CD4-positive, alpha-beta T cell treated with Interleukin-2 at 100 ng/mL for 4 hours (primary cell): ENCODE measurements at places on chromosomes 7 and 10.

GRCh38 chr7:121259826-121260225 is 69.0 kb upstream of the WNT16 start:
- DNase-seq = no peak

DNA sequence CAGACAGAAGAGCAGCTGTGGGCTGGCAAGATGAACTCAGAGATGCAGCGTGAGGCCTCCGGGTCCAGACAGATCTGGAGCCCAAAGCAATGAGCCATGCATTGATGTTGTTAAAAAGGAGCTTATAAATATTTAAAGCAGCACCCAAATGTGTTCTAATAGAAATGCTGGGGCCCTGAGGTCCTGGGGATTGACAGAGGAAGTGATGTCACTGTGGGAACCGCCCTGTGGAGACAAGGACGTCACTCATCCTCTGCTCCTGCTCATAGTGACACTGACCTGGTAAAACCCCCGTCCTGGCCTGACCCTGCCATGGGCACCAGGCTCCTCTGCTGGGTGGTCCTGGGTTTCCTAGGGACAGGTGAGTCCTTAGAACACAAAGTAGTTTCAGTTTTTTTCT is 197.0 kb upstream of the PRSS58 start:
- peak; percentile 30 for DNase-seq

DNA sequence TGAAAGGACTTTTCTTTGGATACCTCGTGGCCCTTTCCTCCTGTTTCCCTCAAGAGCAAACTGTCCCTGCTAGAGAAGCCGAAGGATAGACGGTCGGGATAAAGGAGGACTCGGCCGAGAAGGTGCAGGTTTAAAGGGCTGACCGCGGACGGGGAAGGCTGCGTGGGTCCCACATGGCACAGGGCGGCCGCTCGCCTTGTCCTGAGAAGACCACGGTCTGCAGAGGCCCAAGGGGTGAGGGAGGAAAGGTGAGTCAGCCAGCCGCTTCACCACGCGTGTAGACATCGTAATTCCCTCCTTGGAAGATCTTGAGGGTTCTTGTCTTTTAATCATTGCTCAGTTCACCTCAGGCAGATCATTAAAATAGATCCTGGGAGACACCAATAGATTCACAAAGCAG is 253.8 kb downstream of the DPP6 start:
- no peak for DNase-seq

- no peak for DNase-seq
Measured at GRCh38 chr7:100891568-100892247, 2.2 kb upstream of the UFSP1 start.

DNA sequence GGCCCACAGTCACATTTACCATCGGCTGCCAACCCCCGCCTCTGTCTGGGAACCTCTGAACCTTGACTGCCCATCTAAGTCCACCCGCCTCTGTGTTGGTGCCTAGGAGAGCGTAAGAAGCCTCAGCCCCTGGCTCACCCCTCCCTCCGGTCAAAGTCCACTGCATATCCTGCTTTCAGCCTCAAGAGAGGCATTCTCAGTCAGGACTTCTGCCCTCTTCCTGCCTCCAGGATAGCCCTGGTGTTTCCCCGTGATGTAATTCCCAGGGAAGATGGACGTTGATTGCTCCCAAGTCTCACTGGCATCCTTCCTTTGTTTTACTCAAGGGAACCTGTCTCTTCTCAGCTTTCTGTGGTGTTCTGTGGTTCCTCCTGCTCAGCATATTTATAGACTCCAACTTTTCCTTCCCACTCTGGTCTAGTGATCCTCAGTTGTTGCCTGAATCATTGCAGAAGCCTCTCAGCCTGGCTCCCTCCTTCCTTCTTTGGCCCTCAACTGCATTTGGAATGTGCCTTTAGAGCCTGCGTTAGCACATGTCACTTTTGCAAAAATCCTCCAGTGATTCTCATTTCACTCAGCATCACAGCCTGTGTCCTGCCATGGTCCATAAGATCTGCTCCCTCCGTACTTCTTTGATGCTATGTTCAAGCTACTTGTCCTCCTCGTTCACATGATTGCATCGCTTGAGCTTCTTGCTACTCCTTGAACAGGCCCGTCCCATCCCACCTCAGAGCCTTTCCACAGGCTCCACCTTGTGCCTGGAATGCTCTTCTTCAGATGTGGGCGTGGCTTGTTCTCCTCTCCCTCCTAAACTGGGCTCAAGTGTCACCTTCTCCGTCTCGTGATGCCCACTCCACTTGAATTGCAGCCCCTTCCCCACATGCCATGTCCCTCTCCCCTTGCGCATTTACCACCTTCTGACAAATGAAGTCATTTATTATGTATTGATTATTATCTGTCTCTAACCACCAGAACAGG is 124.2 kb downstream of the PLPP4 start:
- DNase-seq = no peak

GRCh38 chr7:92634924-92635519 is 44.8 kb upstream of the FAM133B start:
- peak; percentile 62 for DNase-seq

- no peak for DNase-seq
Measured at GRCh38 chr10:43794181-43794815, 145.6 kb upstream of the ZNF32 start.

GRCh38 chr7:113099284-113099919 is 12.8 kb upstream of the GPR85 start:
- no peak for DNase-seq

DNA sequence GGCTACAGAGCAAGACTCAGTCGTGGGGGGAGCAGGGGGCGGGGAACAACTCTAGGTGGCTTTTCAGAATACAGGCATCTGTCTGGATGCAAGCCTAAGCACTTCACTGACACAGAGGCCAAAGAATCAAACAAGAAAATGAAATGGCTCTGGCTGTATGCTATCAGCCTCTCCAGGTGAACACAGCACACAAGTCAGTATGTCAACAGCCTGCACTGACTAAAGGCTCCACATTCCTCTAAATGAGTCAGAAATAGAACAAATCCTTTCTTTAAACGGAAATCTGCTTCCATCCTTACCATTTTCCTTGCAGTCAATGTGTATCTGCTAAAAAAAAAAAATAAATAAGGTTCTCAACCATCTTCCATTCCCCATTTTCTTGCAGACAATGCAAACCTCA is 88.3 kb downstream of the ARMH3 start:
- no peak for DNase-seq

DNA sequence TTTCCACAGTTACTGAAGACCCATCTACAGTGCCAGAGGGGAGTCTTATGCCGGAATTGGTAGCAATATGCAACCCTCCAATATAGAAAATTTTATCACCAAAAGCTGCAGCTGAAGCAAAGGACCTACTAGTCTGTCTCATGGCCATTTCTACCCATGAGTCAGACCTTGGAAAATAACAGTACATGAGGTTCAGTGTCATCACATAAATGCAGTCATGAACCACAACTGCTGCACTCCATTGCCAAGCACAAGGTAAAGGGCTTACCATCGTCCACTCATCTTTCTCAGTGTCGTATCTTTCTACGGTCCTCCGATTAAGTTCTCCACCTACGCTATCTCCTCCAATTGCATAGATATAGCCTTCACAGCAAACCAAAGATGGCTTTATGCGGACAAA is 21.8 kb downstream of the KBTBD2 start:
- no peak for DNase-seq
